ENCODE measurements at places on chromosomes 7 and 10.

GRCh38 chr10:84798312-84798711, 469.9 kb downstream of the CCSER2 start:
- DNase-seq = no peak

- no peak for DNase-seq
Measured at GRCh38 chr7:101155303-101155702, 1.0 kb downstream of the AP1S1 start.

DNA sequence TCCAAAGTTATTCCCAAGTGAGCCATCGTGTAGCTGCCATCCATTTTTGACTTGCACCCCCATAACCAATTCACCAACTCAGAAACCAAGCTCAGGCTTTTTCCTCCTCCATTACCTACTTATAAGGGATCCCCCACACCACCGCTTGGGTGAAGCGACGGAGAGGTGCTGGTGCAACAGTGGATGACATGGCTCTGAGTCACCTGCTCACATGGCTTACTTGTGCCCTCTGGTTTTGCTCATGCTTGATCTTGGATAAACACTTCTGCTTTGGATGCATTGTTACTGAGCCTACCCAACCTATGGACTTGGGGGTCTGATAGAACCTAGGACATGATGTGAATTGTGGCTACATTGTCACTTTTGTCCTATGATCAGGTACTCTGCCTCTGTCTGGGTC, 12.0 kb upstream of the AKR1B1 start:
- DNase-seq = no peak

DNA sequence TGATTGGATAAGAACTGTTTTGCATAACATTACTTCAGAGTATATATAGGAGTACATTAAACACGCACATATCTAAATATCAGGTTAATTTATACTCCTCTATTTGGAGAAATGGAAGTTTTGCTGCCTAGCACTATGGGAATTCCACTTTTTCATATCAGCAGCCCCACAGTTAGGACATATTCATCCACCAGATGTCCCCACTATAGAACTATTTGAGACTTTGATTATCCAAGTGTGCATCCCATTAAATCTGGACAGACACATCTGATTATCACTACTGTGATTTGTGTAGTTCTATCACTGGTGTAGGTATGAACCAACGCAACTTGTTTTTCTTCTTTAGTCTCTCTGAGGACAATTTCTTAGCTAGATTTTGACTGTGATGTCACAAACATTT, 345.7 kb downstream of the THSD7A start:
- no peak for DNase-seq

- peak; percentile 54 for DNase-seq
Measured at GRCh38 chr10:88879534-88880281, at the start of gene STAMBPL1. TSS of gene STAMBPL1 (plus strand) at chr10:88880245. CDS start at chr10:88901709, 21,464 bp downstream.

GRCh38 chr7:155832581-155832981, 20.3 kb upstream of the SHH start:
- DNase-seq = no peak

DNA sequence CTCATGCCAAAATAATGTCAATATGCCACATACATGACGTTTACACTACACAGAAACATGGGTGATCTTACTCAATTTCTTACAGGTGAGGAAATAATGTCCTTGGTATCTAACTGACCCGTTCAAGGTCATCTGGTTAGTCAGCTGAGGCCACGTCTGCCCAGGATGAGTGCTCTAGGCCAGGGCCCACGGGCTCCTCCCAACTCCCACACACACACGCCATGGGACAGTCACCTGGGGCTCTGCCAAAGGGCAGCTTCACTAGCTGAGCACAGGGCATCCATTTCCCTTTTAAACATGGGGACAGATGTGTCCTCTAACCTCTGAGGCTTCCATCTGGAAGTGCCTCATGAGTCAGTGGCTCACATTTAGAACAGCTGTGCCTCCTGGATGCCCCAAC, 123.9 kb downstream of the TNS3 start:
- DNase-seq = no peak

DNA sequence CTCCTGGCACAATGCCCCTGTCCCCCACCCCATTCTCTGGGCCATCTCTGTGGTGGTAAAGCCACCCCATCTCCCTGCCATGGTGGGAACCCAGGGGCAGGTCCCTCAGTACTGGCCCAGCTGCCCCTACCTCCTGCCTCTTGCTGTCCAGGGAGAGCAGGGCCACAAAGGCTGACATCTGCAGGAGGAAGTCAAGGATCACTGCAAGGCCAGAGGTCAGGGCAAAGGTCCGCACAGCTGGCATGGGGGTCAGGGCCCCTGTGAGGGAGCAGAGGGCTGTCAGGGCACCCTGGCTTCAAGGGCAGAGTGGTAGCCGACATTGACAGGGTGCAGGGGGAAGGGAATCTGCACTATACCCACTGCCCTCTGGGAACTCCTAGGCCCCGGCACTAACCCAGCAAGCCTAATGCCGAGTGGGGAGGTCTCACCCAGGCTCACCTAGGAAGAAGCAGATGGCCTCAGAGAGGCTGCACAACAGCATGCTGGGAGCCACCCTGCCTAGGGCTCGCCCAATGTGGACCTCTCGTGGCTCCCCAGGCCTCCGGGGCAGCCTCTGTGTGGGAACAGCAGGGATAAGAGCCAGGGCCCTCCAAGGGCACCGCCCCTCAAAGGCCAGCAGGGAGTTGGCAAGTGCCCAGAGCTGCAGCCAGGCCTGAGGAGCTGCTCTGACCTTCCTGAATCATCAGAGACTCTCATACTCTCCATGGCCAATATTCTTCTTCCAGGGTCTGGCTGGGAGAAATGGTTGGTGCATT, 7.7 kb downstream of the NPC1L1 start:
- no peak for DNase-seq

GRCh38 chr7:5339955-5340354, 57.2 kb downstream of the SLC29A4 start:
- DNase-seq = no peak

GRCh38 chr7:142787783-142788182, 17.0 kb downstream of the PRSS2 start:
- DNase-seq = no peak

- no peak for DNase-seq
Measured at GRCh38 chr10:48895803-48896195, 43.8 kb downstream of the LRRC18 start.

- no peak for DNase-seq
Measured at GRCh38 chr7:2417981-2418481, 14.6 kb downstream of the CHST12 start.

DNA sequence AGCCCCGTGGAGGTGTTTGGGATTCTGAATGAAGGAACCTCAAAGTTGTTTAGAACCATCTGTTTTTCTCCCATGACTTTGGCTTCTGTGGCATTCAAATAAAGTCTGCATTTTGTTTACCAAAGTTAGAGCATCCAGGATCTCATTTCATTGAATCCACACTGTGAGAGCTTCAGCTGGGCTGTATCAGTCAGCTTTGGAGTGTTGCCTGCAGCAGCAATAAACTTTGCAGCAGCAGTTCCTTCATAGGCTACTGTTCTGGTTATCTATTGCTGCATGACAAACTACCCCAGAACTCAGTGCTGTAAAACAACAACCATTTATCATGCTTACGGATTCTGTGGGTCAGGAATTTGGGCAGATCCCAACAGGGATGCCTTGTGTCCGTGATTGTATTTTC, 1575.2 kb upstream of the LRRTM3 start:
- no peak for DNase-seq

DNA sequence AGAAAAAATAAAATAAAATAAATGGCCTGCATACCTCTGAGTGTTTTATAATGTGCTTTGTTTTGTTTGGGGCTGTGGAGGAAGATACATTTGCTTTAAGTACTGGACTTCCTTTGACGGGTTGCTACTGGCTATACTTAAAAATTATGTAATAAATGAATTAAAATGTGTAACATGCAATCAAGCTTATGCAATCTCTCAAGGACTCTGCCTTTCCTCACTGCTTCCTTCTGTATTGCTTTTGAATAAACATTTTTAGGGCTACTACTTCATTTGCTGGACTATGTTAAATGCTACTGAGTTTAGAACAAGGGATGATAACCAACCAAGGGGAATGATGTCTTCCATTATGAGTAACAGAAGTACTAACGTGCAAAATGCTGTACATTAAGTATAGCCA, 91.6 kb downstream of the ETV1 start:
- DNase-seq = no peak

DNA sequence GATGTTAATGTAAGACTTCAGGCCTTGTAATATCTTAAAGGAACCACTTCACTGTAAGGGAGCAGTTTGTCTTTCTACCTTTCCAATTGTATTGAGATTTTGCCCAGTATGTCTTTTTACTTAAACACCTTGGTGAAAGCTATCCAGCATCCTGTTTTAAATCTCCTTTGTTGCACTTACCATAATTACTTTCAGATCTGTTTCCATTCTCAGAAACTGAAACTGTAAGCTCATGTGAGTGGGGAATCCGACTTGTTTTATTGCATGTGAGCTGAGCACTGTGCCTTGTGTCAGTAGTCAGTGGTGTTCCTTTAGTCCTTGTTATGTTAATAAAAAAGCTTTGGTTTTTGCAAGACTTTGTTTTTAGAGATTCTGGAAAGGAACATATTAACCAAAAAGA, 42.2 kb downstream of the BMPR1A start:
- no peak for DNase-seq

- no peak for DNase-seq
Measured at GRCh38 chr7:102101926-102102325, 184.7 kb upstream of the SH2B2 start.

GRCh38 chr10:8369666-8370065, 315.2 kb downstream of the GATA3 start:
- DNase-seq = no peak

GRCh38 chr7:3762146-3762831, 461.2 kb downstream of the SDK1 start:
- no peak for DNase-seq

- DNase-seq = no peak
Measured at GRCh38 chr10:12846718-12847117, 154.8 kb downstream of the CCDC3 start.

DNA sequence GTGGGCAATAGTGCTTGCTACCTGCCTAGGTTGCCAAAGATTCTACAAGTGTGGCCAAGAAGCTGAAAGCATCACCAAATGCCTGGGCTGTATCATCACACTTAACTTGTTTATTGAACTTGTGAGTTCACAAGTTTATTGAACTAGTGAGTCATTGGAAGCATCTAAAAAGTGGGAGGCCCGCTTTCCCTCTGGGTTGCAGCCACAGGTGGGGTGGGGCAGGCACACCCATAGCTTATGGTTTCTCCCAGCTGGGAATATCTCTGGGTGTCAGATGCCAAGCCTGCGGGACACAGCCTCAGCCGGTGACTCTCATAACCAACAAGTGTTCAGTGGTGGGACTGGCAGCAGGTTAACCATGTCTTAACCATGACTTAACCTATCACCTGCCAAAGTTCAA, 145.9 kb upstream of the FAM13C start:
- no peak for DNase-seq

GRCh38 chr7:22356010-22356691, 803 bp downstream of the RAPGEF5 start:
- DNase-seq = no peak

DNA sequence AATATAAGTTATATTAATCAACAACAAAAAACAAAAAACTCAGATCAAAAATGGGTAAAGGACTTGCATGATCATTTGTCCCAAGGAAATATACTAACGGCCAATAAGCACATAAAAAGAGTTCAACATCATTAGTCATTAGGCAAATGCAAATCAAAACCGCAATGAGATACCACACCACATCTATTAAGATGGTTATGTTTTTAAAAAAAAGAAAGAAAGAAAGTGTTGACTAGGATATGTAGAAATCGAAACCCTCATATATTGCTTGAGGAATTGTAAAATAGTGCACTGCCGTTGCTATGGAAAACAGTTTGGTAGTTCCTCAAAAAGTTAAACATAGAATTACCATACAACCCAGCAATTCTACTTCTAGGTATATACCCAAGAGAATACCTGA, 39.4 kb upstream of the CTNNA3 start:
- DNase-seq = no peak

DNA sequence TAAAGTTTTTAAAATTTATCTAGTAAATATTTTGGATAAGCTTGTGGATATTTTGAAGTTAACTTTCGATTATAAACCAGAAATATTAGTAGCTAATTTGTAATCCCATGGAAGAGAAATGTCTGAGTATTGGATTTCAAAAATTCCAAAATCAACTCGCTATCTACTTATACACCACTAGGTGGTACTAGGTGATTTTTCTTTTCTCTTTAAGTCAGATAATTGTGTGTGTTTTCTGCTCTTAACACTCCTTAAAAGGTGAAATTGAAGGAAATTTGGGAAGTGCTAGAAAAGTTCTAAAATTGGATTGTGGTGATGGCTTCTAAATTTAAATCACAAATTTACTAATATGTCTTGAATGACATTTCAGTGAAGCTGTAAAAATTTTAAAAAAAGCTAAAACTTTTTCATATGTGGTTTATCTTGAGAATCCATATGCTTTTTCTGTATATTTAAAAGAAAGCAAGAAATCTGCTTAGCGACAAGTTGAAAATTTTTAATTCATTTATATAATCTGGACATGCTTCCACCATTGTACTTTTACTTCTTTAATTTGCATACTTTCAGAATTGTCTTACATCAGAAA, 90.2 kb downstream of the IPMK start:
- DNase-seq = no peak

- DNase-seq = no peak
Measured at GRCh38 chr10:69372126-69372980, 44.4 kb downstream of the TACR2 start.

DNA sequence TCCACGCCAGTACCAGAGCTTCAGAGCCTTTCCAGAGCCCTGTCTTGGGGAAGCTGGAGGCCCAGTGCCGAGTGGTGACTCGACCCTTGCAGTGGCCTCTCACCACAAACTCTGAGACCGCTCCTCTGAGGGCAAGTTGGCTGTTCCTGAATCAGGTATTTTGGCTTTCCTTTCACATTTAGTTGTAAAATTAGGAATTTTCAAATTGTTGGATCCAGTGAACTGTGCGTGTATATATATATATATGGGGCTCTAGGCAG, 128.7 kb upstream of the UNC5B start:
- no peak for DNase-seq

GRCh38 chr7:98376711-98377110, 24.2 kb downstream of the BAIAP2L1 start:
- no peak for DNase-seq

GRCh38 chr10:63522277-63522687, 1.1 kb downstream of the REEP3 start:
- DNase-seq = no peak

Data from stimulated activated CD4-positive, alpha-beta T cell treated with anti-CD3 and anti-CD28 coated beads, TNF-alpha, amount 100 ng/mL, for 4 hours (primary cell).